ENCODE measurements at places on chromosomes 12 and 14. TPM values are rescaled to one million over a fixed set of nuclear protein-coding genes. Genes with fewer than 3 reads are reported as not detected.

The PSMA6 gene
- 185 TPM for total RNA-seq

The KRT78 gene
- not detected for total RNA-seq

The KCTD10 gene
- total RNA-seq = 29.8 TPM

The PZP gene
- total RNA-seq = 0.35 TPM

The OR11H12 gene
- total RNA-seq = not detected

The BDKRB2 gene
- 0.57 TPM for total RNA-seq

The GPRC5D gene
- not detected for total RNA-seq

The PRMT5 gene
- 56.6 TPM for total RNA-seq

The TAS2R10 gene
- not detected for total RNA-seq

The PRKD1 gene
- 3.0 TPM for total RNA-seq

The KRT71 gene
- not detected for total RNA-seq

The ACVRL1 gene
- 31.7 TPM for total RNA-seq

The RASSF8 gene
- 22.9 TPM for total RNA-seq

The NUBPL gene
- 32.6 TPM for total RNA-seq

The SELPLG gene
- total RNA-seq = 4.1 TPM

The MDGA2 gene
- total RNA-seq = not detected

The TMPRSS12 gene
- not detected for total RNA-seq

The NID2 gene
- total RNA-seq = 41.3 TPM

The SOAT2 gene
- total RNA-seq = 0.12 TPM

The ALDH1L2 gene
- 2.5 TPM for total RNA-seq

The SLC6A13 gene
- total RNA-seq = 1.9 TPM

The TAS2R13 gene
- 0.30 TPM for total RNA-seq

The NRXN3 gene
- 1.0 TPM for total RNA-seq

The CABP1 gene
- 8.0 TPM for total RNA-seq

The VWF gene
- total RNA-seq = 275 TPM

The CLEC9A gene
- total RNA-seq = not detected

The TMEM63C gene
- 1.9 TPM for total RNA-seq

The CCDC59 gene
- 28.1 TPM for total RNA-seq

The LTBP2 gene
- total RNA-seq = 16.0 TPM

The ITGA5 gene
- 44.1 TPM for total RNA-seq

The HOXC9 gene
- not detected for total RNA-seq

The C12orf54 gene
- total RNA-seq = not detected

The C12orf50 gene
- not detected for total RNA-seq

The FOXN4 gene
- total RNA-seq = not detected

The MOK gene
- 10.9 TPM for total RNA-seq

The OR6C75 gene
- total RNA-seq = not detected

The MYRFL gene
- total RNA-seq = not detected

The KRT80 gene
- not detected for total RNA-seq

The SSTR1 gene
- 0.37 TPM for total RNA-seq

The ACOT4 gene
- total RNA-seq = 0.84 TPM

The AQP6 gene
- not detected for total RNA-seq

The SHMT2 gene
- 33.4 TPM for total RNA-seq

The MIP gene
- not detected for total RNA-seq

The TNFAIP2 gene
- total RNA-seq = 50.5 TPM

The METTL1 gene
- total RNA-seq = 7.5 TPM

The LRRC10 gene
- 50.8 TPM for total RNA-seq

The RNASE3 gene
- total RNA-seq = not detected

Measured in left ventricle myocardium superior (tissue), 1 donor.